Right lung (tissue), 10 donors: ENCODE measurements at places on chromosomes 6 and 20.

GRCh38 chr6:158803733-158804143 is 15.4 kb downstream of the EZR start:
- DNase-seq = no peak

- no peak for DNase-seq
These were observed 651.3 kb downstream of the KIF16B start for GRCh38 chr20:15921930-15922329.

DNA sequence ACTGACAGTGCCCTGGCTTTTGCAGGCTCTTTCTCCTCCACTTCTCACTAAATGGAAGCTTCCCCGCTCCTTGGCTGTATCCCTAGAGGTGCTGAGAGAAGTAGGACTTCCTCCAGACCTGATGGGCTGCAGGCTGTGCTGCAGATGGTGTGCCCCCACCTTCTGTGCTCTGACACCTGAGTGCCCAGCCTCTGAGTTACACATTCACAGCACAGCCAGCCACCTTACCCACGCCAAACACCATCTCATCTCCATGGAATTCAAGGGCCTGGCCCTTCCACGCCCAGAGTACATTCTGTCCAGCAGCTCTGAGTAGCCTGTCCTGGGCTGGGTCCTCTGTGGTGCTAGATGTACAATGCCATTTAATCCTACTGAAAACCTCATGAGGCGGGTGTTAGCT is 5.3 kb downstream of the SFTA2 start:
- no peak for DNase-seq

GRCh38 chr20:8449123-8449522 is 317.1 kb downstream of the PLCB1 start:
- DNase-seq = no peak

DNA sequence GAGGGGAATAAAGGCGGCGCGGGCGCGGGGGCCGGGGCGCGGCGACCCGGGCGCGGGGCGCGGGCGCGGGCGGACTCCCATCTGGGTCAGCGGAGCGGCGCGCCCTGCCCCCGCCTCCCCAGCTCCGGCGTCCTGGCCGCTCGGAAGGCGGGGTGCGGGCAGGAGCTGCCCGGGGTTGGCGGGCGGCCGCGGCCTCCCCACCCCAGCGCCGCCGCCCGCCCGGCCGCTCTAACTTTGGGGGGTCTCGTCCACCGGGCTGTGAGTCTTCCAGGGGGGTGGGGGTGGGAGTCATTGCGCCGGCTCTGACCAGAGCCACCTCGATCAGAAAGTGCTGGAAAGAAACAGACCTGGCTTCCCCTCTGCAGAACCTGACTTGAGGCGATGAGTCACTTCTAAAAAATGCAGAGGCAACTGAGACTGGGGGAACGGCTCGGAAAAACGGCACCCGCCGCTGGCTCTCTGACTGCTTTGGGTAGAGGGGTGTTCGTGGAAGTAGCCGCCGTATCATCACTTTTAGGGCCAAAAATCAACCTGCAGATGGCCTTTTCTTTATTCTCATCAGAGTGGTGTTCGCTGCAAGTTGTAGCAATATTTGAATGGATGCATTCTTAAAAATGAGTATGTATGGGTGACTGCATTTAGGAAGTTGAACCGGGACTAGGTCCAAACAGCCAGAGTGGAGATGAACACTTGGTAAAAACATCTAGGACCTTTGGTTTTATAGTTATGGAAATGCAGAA is 667 bp downstream of the CAP2 start:
- DNase-seq = peak; percentile 31

DNA sequence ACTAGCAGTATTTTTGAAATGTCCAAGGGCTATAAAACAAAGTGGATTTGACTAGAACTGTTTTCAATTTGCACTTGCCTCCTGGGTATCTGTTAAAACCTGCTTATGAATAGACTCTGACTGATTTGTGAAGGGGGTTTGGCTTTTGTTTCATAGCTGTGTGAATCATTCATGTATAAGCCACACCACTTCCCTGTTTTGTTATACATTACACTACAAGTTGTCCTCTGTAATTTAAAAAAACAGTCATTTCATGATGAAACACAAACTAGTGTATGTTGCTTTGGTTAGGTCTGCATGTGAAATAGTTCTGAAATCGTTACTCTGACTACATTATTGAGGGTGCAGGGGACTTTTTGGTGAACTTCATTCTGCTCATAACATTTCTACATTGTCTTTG is 121.7 kb downstream of the NKAIN2 start:
- DNase-seq = no peak

GRCh38 chr20:32033316-32033715 is 18.7 kb upstream of the HCK start:
- no peak for DNase-seq

GRCh38 chr6:92688342-92688741 is 731.0 kb downstream of the EPHA7 start:
- no peak for DNase-seq

- no peak for DNase-seq
These were observed 5.4 kb upstream of the SIRPB1 start for GRCh38 chr20:1625083-1625690.

- no peak for DNase-seq
These were observed 181.0 kb upstream of the ZNF217 start for GRCh38 chr20:53774461-53775203.

DNA sequence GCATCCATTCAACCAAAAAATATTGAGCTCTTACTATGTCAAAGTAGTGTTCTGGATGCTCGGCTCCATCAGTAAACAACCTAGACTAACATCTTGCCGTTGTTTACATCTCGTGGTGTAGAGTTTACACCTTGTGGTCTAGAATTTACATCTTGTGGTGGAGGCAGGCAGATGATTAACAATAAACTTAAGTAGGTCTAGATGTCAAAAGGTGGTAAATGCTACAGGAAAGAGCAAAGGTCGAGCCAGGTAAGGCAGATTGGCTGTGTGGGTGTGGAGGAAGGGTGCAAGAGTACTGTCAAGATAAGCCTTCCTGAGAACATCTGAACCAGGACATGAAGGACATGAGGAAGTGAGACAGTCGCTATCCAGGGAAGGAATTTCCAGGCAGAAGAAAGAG is 88.4 kb upstream of the ESR1 start:
- DNase-seq = no peak

DNA sequence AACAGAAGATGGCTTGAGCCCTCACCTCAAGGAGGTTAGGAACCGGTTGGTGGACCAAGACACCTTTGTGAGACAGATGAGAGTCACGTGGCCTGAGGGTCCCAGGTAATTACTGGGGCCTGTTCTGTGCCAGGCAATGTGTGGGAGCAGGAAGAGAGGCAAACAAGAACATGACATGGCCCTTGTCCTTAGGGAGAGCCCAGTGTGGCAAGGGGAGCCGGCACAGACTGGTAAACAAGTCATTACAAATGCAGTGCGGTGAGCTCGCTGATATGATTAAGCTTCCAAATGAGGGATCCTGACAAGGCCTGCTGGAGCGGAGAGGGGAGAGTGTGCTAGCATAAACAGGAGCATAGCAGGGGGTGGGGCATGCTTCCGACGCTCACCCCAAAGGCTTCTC is 55.6 kb downstream of the ZNF831 start:
- DNase-seq = no peak

DNA sequence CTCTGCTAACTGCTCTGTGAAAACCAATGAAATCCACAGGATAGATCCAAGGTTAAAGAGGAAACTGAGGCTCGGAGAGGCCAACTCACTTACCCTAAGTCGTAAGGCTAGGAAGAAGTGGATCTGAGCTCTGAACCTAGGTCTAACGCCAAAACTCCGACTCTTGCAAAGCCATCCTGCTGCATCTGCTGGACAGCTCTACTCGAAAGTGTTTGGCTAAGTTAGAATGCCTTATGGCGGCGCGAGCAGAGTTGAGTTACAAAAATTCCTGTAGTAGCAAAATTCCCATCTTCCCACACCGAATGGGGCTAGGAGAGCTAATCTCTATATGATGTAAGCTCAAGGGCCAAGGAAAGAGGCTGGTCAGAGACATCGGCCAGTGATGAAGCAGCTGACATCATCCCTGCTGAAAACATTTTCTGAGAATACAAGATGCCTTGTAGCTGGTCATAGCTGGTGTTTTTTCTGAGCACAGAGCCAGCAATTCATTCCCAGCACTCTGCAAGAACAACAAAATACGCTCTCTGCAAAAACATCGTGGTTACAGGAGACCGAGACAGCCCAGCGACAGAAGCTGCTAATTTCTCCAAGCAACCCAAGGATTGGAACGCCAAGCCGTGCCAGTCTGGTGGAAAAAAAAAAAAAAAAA is 1.8 kb downstream of the SPATA2 start:
- DNase-seq = no peak

- no peak for DNase-seq
These were observed 35.0 kb upstream of the ZBP1 start for GRCh38 chr20:57654998-57655808.

DNA sequence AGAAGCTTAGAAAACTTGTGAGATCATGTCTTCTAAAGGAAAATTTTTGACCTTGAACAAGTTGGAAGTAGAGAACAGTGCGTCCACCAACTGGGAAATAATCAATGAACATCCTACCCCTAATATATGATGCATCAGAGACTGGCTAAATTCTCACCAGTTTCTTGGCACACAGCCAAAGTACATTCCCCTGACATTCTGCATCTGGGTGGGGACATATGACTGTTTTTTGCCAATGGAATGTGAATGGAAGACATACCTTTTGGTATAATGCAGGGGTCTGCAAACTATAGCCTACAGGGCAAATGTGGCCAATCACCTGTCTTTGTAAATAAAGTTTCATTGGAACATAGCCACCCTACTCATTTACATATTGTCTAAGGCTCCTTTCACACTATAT is 84.7 kb downstream of the HAO1 start:
- DNase-seq = no peak

DNA sequence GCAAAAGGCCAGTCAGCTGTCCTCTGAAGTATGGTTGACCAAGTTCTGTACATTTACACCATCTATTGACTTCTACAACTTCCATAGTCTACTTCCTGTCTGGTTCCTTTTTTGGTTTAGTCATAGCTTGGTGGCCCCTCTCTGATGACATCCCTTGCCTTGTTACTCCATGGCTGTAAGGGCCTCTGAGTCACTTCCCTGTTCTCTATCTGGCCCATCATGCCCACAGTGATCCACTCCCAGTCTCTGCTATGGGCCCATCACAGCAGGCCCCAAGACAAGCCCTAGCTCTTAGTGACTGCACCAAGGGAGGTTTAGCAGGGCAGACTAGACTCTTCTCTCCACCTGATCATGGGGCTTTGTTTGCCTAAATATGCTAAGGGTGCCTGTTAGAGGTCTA is 441.6 kb downstream of the HACE1 start:
- no peak for DNase-seq

DNA sequence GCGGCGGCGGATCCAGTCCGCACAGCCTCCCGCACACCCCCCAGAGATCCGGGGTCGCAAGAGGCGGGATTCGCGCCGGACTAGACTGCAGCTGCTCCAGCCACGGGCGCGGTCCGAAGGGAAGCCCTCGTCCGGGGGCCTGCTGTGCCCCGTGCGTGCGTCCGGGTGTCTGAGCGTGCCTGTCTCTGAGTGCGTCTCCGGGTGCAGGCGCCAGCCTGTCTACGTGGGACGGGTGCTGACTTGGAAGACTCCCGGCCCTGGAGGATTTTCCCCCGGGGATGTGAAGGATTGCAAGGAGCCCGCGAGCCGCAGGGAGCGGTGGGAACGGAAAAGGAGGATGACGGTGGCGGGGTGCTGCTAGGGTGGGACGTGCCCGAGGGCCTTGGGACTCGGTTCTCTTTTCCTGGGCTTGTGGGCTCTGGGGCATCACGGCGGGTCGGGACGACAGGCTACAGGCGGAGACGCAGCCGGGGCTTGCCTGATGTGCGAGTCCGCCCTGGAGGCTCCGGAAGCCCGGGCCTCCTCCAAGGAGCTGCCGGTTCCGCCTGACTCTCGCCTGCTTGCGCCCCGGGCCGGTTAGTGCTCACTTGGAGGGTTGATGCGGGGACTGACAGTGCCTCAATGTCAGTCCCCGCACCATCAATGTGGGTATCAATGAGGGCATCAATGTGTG is 5.7 kb downstream of the MAFB start:
- no peak for DNase-seq

DNA sequence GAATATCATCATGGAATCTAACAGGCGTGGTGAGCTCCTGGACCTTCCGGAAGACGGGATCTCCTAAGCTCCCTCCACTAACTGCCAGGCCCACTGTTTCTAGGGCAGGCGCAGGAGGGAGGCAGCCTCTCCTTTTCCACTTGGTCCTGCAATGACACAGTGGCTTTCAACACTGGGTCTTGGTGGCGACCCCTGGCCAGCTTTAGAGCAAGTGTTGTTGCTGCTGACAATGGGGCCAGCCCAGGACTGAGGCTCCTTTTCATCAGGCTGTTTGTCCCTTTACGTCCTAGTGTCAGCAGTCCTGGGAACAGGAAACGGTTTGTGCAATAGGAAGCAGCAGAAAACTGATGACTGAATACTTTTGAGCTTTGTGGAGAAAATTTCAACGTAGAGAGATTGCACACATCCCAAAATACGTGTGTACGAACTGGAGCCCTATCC is 9.7 kb upstream of the QKI start:
- DNase-seq = no peak

- DNase-seq = peak; percentile 48
These were observed 310.7 kb downstream of the EYA4 start for GRCh38 chr6:133551847-133552341.
